ENCODE measurements at places on chromosomes 2 and 18.

GRCh38 chr2:176150584-176151441, 537 bp upstream of the HOXD4 start:
- DNase-seq, result no peak

DNA sequence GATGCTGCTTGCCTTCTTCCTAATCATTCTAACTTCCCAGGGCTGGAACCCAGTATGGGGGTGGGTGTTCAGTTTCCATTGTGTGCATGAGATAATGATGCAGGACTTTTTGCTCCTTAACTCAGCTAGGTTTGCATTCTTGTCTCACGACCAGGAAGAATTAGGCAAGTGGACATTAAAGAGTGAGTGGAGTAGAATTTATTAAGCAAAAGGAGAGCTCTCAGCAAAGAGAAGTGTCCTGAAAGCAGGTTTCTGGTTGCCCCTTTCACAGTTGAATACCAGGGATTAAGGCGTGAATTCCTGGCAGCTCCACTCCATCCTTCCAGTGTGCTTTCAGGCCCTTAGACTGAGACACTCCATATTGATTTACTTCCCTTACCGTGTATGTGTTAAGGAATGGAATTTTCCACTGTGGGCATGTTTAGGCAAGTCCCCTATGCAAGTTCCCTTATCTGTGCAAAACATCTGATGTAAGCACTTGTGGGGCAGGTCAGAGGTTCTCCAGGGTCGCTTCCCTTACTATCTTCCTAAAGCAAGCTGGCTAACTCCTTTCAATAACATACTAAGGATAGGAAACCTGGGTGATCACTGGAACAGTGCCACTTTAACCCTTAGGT, 126.5 kb downstream of the GPR39 start:
- DNase-seq, result no peak

GRCh38 chr2:145292166-145292565, 772.2 kb upstream of the ZEB2 start:
- DNase-seq, result no peak

- no peak for DNase-seq
These were observed 3.9 kb downstream of the CRACDL start for GRCh38 chr2:98932164-98932563.

- DNase-seq, result peak; percentile 66
These were observed 32.8 kb downstream of the TTC32 start for GRCh38 chr2:19868701-19869580.

- no peak for DNase-seq
These were observed 74.3 kb downstream of the GREB1L start for GRCh38 chr18:21316296-21316695.

Measured in GM10248 (cell line).